ENCODE measurements at places on chromosomes 1 and 21.

- DNase-seq = peak; percentile 50
Observed at GRCh38 chr21:20997636-20998455, at the start of gene NCAM2. Gene NCAM2, plus strand, starts transcription at chr21:20998409.

- DNase-seq = no peak
Observed at GRCh38 chr1:161989786-161990185, 33.9 kb downstream of the OLFML2B start.

GRCh38 chr1:205391386-205391785 is 30.5 kb downstream of the LEMD1 start:
- DNase-seq = no peak

GRCh38 chr1:67683316-67683715 is 1.7 kb upstream of the GADD45A start:
- DNase-seq = no peak

DNA sequence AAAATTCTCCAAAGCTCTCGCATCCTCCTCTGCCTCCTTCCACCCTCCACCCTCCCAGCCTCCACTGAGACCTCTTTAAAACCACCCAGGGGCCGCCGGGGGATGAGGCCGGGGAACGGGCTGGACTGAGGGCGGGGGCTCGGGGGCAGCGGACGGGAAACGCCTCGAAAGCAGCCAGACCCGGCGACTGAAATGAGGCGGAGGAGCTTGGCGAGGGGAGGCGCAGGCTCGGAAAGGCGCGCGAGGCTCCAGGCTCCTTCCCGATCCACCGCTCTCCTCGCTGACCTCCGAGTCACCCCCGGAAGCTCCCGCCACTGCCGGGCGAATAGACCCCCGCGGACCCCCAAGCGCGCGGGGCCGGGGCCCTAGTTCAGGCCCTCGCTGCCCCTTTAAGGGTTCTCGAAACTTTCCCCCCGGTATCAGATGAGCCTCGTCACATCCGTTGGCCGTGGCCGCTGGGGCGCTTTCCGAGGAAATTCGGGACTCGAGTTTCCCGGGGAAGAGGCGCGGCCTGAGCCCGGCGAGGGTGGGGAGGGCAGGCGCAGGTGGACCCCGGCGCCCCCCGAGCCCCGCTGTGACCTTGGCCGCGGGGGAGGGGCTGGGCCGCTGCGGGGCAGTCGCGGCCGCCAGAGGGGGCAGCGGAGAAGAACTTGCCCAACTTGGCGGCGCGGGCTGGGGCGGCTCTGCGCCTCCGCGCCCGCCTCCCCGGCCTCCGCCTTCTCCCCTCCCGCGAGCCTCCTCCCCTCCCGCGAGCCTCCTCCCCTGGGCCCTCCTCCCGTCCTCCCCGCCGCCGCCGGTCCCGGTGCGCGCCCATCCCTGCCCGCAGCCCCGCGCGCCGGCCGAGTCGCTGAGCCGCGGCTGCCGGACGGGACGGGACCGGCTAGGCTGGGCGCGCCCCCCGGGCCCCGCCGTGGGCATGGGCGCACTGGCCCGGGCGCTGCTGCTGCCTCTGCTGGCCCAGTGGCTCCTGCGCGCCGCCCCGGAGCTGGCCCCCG is at the start of gene BACE2:
BACE2 (plus strand) TSS at position 813 of the 995 bp plus-strand sequence; CDS start at position 917, 104 bp downstream.
- no peak for DNase-seq

DNA sequence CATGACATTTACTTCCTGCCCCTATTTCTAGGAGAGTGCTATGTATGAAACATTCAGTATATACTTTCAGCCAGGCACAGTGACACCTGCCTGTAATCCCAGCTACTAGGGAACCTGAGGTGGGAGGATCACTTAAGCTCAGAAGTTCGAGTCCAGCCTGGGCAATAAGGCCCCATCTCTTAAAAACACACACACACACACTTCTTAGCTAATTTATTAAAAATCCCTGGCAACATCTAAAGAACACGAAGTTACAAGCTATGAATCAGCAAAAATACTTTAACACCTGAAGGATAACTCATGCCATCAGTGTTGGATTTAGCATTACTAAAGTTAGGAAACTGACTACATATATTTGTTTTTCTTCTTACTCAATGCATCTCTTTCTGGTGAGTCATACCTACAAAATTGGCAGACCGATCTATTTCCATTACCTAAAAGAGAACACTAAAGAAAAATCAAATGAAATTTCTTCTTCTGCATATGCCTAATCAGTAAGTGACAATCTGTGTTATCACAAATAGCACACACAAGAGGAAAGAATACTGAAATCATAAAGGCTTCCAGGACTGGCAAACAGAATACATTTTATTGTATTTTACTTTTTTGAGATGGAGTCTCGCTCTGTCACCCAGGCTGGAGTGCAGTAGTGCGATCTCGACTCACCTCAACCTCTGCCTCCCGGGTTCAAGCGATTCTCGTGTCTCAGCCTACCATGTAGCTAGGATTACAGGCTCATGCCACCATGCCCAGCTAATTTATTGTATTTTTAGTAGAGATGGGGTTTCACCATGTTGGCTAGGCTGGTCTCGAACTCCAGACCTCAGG is 41.4 kb downstream of the RNF115 start:
- no peak for DNase-seq

- no peak for DNase-seq
Observed at GRCh38 chr1:15724949-15725880, 10.8 kb upstream of the SLC25A34 start.

- no peak for DNase-seq
Observed at GRCh38 chr1:117902944-117903343, 26.5 kb downstream of the GDAP2 start.

- no peak for DNase-seq
Observed at GRCh38 chr1:8422510-8423268, 104.8 kb downstream of the SLC45A1 start.

DNA sequence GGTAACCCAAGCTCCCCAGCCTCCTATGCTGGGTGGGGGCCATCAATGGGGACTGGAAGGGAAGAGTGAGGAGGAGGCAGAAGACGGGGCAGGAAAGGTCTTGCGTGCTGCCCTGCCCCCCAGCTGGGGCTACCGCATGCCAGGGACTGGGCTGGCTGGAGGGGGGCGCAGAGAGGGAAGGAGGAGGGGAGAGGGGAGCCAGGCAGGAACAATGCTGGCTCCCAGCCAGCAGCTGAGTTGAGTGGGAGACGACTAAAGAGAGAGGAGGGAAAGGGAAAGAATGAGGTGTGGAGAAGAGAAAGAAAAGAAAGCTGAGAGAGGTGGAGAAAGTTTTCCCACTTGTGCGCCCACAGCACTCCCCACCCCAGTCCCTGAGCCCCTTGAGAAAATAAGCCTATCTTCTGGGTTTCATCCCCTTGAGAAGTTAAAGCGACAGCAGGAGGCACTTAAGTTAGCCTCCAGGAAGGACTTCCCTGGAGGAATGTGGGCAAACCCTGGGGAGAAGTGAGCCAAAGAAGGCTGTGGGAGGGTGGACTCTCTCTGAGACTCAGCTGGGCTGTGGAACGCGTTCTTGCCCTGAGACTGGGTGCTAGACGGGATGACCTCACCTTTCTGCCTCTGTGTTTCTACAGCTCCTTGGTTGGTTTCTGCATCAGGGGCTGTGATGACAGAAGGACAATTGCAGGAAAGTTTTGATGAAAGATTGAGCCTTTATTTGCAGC is 12.9 kb upstream of the NES start:
- no peak for DNase-seq

DNA sequence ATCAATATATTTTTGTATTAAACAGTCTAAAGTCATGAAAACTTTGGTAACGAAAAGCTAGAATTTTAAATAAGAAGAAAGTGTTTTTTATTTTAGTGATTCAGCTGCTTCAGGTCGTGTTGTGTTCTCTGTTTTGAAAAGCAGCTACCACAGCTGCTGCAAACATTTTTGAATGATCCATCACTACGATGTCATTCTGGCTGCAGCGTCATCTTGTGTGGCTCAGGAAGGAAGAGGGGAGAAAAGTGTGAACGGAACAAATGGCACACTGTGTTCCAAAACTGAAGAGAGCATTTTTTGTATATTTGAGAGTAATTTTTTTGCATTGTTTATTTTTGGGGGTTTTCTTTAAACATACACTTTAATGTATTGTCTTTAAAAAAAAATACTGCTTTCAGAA is 323.0 kb upstream of the ADGRL2 start:
- no peak for DNase-seq

DNA sequence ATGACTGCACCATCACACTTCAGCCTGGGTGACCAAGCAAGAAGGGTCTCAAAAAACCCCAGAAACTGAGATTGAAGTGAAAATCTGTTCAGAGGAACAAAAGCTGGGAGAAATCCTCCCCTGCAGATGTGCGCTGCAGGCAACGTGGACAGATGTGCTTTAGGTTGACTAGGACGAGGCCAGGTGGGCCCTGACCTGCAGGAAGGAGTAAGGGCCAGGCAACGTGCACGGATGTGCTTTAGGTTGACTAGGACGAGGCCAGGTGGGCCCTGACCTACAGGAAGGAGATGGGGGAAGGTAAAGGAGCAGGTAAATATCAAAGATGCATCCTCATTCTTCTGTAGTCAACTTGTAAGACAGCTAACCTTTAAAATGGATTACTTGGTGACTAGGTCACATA is 2.5 kb upstream of the KRTAP12-1 start:
- no peak for DNase-seq

DNA sequence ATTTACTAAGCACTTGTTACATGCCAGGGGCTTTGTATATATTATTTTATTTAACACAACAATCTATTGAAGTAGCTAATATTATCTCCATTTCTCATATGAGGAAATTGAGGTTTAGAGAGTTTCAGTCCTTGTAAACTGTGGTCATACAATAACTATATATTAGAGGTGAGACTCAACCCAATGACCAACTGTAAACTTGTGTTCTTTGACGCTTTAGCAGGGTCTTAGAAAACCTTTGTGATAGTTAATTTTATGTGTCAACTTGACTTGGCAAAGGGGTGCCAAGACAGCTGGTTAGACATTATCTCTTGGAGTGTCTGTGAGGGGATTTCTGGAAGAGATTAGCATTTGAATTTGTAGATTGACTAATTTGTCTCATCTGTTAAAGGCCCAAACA is 252.4 kb upstream of the B3GALT2 start:
- DNase-seq = no peak

DNA sequence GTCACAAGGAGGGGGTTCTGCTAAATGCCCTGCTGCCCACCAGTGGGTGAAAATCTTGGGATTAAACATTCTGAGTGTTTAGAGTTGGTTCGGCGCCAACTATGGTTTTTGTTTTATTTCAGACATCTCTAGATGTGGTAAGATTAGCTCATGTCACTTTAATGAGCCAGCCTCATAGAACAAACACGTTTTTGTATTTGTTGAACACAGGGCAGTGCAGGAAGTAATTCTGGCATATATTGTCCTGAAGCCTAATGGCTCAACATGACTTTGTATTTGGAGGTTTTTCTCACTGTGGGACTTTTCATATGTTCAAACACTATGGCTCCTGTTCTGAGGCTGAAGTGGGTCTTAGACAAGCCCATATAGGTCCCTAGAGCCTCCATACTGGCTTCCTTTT is 107.8 kb downstream of the NGF start:
- DNase-seq = no peak

GRCh38 chr1:110707232-110707631 is 32.5 kb upstream of the KCNA3 start:
- DNase-seq = no peak

GRCh38 chr1:19477284-19478249 is 7.8 kb downstream of the CAPZB start:
- DNase-seq = peak; percentile 37

GRCh38 chr21:14889080-14889810 is 175.6 kb downstream of the NRIP1 start:
- no peak for DNase-seq

Measured in CD4-positive, alpha-beta T cell treated with Interleukin-4 for 4 hours (primary cell).